ENCODE measurements at places on chromosomes 5 and 9. TPM values are rescaled to one million over a fixed set of nuclear protein-coding genes. Genes with fewer than 3 reads are reported as not detected.

- DNase-seq = no peak
Observed at GRCh38 chr5:17143335-17143734, 74.1 kb upstream of the BASP1 start.

SPATA31A1 gene
- not detected for total RNA-seq

DNA sequence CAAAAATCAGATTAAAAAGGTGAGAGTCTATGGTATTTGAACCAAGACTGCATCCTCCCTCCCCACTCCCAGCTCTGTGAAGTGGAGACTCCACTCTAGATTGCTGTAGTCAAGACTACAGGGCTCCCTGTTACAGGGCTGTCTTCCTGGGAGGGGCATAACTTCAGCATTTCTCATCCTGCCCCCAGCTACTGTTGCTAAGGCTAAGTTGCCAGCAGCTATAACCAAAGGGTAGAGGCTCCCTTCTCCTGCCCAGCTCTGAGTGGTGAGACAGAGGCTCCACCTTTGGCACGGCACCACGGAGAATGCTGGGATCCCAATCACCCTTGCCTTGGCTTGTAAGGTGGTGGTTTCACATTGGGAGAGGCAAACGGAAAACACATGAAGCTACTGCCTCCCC is 39.2 kb upstream of the GCNT4 start:
- DNase-seq = no peak

GRCh38 chr9:110810262-110810976 is 141.8 kb downstream of the MUSK start:
- DNase-seq = no peak

DNA sequence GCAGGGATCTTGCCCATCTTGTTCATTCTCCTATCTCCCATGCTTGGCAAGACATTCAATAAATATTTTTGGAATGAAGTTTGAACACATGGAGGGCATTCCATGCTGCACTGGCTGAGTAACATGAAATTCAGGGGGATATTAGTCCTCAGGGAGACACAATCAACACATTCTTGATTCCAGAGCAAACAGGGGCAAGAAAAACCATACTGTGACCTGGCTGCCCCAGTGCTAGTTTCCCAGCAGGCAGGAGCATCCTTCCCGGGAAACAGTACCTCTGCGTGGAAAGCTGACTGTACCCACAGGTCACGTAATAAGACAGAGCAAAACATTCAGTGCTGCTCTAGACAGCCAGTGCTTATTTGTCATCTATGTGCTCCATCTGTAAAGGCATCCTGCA is 66.3 kb upstream of the SPOCK1 start:
- no peak for DNase-seq

- no peak for DNase-seq
Observed at GRCh38 chr5:88663793-88664216, 219.2 kb downstream of the MEF2C start.

GRCh38 chr9:97059626-97060025 is 20.7 kb upstream of the CTSV start:
- no peak for DNase-seq

DNA sequence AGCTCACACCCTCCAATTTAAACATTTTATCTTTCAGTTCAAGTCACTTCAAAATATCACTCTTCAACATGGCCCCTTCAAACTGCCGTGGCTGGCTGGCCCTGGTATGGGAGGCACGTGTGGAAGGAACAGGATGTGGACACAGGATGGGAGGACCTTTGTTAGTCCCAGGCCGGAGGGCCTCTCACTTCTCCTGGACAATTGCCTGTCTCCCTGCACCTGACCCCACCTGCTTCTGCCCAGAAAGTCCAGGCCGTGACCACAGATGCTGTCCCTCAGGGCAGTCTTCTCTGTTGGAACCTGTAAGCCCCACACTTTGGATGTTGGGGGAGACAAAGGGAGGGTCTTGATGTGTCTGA is 19.4 kb downstream of the AMBP start:
- DNase-seq = no peak

- no peak for DNase-seq
Observed at GRCh38 chr5:63962279-63962678, at the start of gene HTR1A. HTR1A (minus strand) TSS chr5:63962445; CDS start chr5:63961719, 726 bp downstream.

CLIC3 gene
- total RNA-seq = 3.0 TPM

TAF11L5 gene
- not detected for total RNA-seq

MAMDC4 gene
- 4.1 TPM for total RNA-seq

- no peak for DNase-seq
Observed at GRCh38 chr5:176934309-176934930, 35.3 kb upstream of the HK3 start.

DNA sequence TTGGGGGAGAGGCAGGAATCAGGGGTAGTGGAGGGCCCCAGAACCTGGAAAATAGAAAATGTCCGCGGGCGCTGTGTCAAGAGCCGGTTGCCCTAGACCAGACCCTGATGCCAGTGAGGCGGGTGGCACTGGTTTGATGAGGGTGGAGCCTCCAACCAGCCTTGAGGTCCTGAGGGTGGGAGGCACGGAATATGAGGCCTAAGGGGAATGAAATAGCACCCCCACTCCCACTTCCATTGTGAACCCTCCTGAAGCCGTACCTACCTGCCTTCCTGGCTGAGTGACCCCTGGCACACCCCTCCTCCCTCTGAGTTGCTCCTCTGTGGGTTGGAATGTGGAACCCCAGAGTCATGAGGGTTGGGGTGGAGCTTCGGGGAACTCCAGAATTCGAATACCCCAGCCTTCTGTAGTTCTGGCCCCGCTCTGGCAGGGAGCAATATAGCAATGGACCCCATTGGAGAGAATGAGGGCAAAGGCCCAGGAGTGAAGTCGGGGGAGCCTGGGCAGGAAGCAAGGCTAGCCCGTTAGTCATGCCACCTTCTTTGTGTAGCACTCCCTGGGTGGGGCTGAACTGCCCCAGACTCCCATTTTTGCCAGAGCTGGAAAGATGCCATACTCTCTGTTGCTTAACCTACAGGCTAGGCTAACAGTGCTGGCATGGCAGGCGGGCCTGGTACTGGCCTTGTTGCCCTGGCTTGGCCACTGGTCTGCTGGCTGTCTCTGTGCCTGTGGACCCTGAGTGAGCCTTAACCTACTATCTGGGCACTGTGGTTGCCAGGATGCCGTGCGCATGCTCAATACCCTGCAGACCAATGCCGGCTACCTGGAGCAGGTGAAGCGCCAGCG is 1.0 kb downstream of the FPGS start:
- DNase-seq = no peak

TRIP13 gene
- total RNA-seq = 2.3 TPM

- no peak for DNase-seq
Observed at GRCh38 chr9:2180704-2181103, 165.6 kb downstream of the SMARCA2 start.

- no peak for DNase-seq
Observed at GRCh38 chr9:96442491-96442890, 7.5 kb upstream of the HABP4 start.

- DNase-seq = no peak
Observed at GRCh38 chr5:67147760-67148159, 48.8 kb downstream of the CD180 start.

RANBP3L gene
- 0.66 TPM for total RNA-seq

DNA sequence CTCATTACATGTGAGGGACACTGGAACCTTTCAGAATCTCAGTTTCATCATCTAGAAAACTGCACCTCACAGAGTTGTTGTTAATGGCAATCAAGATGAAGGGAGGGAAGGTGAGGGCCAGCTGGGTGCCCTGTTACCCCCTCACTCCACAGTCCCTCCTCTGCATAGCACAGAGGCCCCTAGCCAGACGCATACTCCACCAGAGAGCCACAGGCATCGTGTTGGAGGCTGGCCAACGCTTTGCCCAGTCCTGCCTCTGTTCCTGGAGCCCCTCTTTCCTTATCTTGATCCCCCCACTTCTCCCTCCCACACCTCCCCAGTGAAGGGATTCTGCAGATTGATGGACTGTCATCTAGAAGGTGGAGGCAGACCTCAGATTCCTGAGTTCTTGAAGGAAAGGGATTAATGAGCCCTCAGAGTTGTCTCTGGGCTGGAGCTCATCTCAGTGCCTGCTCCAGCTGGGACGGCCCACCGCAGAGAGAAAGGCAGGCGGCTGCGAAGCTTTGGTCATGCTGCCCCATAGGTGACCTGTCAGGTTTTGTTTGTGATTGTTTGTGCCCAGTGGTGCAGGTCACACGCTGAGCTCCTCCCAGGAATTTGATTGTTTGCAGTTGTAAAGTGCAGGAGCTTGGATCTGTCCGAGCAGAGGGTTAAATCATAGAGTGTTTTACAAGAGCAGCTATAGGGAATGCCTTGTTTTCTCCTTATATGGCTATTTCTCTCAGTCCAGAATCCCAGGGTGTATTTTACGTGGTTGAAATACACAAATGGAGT is 487.3 kb downstream of the CCDC171 start:
- DNase-seq = no peak
